NT2/D1 (cell line): ENCODE measurements at places on chromosomes 16 and 17.

DNA sequence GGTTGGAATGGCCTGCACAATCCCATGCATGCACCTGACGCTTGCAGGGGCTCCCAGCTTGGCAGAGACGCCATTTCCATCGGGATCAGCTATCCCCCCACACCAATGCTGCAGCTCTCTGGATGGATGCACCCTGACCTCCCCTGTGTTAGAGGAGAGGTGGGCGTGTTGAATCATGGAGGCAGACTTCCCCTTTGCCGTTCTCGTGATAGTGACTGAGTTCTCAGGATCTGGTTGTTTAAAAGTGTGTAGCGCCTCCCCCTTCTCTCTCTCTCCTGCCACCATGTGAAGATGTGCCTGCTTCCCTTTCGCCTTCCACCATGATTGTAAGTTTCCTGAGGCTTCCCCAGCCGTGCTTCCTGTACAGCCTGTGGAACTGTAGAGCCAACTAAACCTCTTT is 17.8 kb upstream of the KCNH6 start:
- no peak for DNase-seq

- DNase-seq, result no peak
Observed at GRCh38 chr17:8122924-8123694, 797 bp downstream of the HES7 start.

GRCh38 chr17:78401246-78401645 is 22.8 kb downstream of the PGS1 start:
- no peak for DNase-seq

- DNase-seq, result no peak
Observed at GRCh38 chr16:49602201-49602975, 228.8 kb downstream of the C16orf78 start.

- DNase-seq, result no peak
Observed at GRCh38 chr17:39573447-39574298, 34.0 kb downstream of the NEUROD2 start.

- DNase-seq, result no peak
Observed at GRCh38 chr16:81808933-81809480, 29.9 kb downstream of the PLCG2 start.

DNA sequence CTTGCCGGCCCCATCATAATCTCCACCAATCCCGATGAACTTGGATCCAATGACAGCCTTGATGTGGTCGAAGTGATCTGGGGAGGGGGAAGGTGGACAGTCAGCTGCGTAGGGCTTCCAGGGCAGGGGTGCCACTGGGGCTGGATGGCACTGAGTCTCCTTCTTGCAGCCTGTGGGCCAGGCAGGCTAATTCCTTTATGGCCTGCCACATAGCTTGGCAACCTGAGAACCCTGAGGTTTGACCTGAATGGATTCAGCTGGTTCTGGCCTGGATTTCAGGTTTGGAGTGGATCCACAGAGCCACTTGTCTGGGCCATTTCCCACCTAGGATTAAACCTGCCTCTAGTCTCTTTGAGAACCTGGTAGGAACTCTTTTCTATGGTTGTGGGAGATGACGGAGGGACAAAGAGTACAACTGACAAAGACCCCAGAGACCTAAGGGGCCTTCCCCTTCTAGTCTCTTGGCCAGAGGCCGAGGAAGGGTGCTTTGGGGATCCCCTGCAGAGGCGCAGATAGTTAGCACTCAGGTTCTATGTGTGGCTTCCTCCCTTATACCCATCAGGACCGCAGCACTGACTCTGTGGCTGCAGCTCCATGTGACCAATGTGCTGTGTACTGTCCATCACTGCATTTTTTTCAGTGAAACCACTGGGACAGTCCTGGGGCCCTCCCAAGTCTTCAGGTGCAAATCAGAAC is 9.2 kb upstream of the DPEP3 start:
- DNase-seq, result no peak

- DNase-seq, result no peak
Observed at GRCh38 chr17:3400055-3400454, 1.8 kb upstream of the OR1E1 start.

GRCh38 chr16:88639231-88640038 is 1.1 kb downstream of the IL17C start:
- no peak for DNase-seq

DNA sequence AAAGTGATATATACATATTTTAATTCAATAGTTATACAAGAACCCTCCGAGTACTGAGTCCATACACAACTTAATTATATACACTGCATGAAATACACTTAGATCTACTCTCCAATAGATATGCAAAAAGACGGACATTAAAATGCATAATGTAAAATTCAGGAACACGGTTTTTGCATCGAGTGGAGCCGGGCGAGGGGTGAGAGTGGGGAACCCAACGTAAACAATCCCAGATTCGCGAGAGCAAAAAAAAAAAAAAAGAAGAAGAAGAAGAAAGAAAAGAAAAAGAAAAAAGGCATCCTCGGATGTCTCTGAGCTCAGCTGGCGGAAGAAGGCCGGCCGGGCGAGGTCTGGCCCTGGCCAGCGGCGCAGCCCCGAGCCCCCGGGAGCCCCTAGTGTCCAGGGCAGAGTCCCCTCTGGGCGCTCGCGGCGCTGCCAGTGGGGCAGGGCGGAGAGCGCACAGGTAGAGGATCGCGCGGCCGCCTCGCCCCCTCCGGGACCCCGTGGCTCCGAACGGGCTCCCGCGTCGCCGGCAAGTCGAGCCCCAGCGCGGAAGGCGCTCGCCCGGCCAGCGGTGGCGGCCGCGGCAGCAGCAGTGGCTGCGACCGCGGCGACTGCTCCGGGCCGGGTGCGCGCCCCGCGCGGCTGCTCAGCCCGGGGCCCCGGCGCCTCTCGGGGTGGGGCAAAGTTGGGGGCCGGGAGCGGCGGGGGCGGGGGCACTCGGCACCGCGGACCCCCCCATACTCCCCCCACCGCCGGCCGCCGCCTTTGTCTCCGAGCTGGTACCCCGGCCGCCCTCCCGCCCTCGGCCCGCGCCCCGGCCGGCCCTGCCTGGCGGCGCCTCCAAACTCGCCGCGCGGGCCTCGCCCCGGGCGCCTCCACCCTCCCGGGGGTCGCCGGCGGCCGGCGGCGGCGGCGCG is 9.6 kb upstream of the ZFHX3 start:
- DNase-seq, result no peak

DNA sequence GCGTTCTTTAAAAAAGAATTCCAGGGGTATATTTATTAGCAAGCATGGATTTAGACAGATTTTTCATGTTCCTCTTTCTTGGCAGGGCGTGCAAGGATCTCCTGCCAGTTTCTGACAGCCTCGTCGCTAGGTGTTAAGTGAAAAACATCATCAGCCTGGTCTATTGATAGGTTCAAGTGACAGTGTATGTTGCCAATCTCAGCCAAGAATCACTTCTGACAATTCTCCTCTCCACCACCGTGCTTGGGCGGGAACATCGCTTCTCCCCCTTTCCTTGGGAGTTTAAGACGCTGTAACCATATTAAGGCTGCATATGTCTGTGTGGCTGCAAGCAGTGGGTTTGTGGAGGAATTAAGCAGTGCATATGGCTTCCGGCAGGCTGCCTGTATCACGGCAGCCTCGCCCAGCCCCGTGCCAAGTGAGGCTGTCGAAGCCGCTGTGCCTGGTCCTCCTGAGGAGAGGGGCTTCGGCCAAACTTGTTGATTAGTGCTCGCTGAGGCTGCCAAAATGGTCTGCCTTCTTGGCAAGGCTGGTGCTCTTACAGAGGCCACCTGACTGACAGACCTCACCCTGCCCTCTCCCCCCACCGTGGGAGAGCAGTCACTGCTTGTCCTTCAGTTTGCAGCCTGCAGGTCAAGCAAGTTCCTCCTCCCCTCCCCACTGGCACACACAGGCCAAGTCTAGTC is 132.2 kb upstream of the MPHOSPH6 start:
- DNase-seq, result no peak

DNA sequence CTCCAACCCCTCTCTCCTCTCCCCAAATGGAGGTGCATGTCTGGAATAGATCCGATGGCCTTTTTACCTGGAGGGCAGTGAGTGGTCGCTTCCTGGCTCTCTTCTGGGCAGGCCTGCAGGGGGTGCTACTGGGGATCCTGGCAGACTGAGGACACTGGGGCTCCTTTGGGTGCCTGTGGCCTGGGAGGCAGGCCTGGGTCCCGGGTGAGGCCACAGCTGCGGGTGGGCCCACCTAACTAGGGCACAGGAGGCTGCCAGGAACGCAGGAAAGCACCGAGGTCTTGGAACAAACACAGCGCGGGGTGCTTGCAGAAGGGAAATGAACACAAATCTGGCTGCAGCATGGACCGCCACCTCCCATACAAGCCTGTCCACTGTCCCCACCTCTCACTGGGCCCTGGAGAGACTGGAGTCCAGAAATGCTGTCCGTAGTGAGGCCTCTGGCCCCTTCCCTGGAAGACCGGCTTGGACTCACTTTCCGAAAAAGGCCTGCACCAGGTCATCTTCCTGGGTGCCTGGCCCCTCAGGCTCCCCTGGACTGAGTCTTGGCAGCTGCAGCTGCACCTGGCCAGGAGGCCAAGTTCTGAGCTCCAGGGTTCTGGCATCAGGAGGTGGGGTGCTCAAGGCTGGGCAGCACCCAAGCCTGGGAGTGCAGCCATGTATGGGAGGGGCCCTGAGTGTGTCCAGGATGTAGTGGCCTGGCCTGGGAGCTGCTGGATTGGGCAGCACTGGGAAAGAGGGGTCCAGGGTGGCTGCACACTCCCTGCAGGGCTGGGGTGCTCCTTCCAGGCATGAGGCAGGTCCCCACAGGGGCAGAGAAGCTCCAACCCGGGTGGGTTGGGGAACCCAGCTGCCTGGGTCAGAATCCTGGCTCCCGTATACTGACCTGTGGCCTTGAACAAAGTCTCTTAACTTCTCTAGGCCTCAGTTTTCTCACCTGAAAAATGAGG is 195.1 kb downstream of the IRF8 start:
- no peak for DNase-seq

GRCh38 chr17:55731586-55732250 is 9.1 kb upstream of the TMEM100 start:
- no peak for DNase-seq

DNA sequence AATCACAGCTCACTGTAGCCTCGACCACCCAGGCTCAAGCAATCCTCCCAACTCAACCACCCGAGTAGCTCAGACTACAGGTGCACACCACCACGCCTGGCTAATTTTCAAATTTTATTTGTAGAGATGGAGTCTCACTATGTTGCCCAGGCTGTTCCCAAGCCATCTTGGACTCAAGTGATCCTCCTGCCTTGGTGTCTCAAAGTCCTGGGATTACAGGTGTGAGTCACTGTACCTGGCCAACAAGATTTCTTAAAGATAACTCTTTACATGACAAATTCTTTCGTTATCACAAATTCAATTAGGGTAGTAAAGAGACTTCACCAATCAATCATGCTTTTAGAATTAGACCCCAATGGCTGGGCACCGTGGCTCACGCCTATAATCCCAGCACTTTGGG is 12.4 kb downstream of the PRPSAP1 start:
- DNase-seq, result no peak

DNA sequence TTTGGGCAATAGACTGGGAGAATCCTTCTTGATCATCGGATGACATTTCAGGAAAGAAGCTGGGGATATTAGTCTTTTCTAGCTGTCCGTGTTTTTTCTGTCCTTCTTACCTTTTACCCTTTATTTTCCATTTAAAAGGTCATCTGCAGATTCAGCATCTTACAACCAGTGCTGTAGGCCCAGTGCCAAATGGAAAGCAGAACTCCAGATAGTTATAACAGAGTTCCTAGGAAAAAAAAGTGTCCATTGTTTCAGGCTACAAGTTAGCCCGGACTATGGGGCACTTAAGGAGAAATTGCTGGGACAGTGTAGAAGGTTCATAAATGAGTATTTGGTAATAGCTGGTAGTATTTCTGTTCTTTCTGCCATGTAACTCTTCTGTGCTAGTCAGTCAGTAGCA is 28.4 kb downstream of the LDHD start:
- no peak for DNase-seq

DNA sequence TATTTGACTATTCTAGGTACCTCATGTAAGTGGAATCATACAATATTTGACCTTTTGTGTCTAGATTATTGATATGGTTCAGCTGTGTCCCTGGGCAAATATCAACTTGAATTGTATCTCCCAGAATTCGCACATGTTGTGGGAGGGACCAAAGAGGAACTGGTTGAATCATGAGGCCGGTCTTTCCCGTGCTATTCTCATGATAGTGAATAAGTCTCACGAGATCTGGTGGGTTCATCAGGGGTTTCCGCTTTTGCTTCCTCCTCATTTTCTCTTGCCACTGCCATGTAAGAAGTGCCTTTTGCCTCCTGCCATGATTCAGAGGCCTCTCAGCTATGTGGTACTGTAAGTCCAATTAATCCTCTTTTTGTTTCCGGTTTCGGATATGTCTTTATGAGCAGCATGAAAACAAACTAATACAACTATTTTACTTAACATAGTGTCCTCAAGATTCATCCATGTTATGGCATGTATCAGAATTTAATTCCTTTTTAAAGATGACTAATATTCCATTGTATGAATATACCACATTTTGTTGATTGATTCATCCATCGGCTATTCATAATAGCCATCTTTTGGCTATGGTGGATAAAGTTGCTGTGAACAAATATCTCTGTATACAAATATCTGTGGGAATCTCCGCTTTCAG is 129.1 kb downstream of the FTO start:
- no peak for DNase-seq

DNA sequence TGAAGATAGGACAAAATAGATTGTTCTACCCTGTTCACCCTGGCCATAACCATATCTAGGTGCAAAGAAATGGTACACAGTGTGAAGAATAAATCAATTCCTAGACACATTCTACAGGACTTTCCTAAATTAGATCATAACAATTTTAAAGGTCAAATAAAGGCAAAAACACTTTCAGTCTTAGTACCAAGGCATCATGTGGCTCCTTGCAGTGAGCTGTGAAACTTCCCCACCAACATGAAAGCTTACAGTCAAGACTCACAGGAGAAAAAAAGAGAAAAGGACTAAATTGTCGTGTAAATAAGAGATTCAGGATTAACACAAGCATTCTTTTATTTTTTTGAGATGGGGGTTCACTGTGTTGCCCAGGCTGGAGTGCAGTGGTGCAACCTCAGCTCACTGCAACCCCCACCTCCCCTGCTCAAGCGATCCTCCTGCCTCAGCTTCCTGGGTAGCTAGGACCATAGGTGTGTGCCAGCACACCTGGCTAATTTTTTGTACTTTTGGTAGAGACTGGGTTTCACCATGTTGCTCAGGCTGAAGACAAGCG is 14.2 kb downstream of the NSMCE1 start:
- no peak for DNase-seq

DNA sequence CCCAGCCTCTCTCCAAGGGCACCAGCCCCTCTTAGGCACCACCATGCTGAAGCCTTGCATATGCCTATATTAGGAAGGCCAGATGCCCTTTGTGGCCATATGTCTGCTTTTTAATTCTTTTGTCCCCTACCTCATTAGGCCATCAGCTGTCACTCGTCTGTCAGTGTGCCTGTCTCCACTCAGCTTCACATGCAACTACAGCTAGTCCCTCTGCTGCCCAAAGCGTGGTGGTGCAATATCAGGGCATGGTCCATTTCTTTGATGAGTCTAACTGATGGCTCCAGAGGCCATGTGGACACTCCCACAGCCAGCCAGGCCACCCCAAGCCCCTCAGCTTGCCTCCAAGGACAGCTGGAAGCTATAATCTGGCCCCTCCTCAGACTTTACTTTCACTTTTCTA is 36.3 kb downstream of the MYO18A start:
- DNase-seq, result no peak
